Stimulated activated CD8-positive, alpha-beta memory T cell treated with anti-CD3 and anti-CD28 coated beads, Interleukin-7, amount 100 ng/mL, for 1 hour (primary cell): ENCODE measurements at places on chromosomes 16 and 17.

GRCh38 chr16:55439101-55439690 lies 39.8 kb upstream of the MMP2 start:
- no peak for DNase-seq

- DNase-seq: no peak
Measured at GRCh38 chr16:87123356-87124001, 193.7 kb downstream of the C16orf95 start.

DNA sequence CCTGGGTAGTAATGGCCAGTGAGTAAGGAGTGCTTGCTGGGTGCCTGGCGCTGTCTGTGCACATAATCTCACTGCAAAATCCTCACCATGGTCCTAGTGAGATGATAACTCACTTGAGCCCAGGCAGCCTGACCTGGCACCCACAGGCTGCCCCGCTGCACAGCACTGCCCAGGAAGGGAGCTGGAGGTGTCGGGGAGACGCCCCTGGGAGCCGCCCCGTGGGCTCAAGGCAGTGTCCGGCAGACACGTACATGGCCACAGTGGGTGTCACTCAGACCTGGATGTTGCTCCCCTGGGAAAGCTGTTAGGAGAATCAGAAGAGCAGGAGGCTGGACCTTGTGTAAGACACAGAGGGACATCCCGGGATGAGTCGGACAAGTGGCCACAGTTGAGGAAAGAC lies 44.2 kb downstream of the BEAN1 start:
- DNase-seq: no peak

DNA sequence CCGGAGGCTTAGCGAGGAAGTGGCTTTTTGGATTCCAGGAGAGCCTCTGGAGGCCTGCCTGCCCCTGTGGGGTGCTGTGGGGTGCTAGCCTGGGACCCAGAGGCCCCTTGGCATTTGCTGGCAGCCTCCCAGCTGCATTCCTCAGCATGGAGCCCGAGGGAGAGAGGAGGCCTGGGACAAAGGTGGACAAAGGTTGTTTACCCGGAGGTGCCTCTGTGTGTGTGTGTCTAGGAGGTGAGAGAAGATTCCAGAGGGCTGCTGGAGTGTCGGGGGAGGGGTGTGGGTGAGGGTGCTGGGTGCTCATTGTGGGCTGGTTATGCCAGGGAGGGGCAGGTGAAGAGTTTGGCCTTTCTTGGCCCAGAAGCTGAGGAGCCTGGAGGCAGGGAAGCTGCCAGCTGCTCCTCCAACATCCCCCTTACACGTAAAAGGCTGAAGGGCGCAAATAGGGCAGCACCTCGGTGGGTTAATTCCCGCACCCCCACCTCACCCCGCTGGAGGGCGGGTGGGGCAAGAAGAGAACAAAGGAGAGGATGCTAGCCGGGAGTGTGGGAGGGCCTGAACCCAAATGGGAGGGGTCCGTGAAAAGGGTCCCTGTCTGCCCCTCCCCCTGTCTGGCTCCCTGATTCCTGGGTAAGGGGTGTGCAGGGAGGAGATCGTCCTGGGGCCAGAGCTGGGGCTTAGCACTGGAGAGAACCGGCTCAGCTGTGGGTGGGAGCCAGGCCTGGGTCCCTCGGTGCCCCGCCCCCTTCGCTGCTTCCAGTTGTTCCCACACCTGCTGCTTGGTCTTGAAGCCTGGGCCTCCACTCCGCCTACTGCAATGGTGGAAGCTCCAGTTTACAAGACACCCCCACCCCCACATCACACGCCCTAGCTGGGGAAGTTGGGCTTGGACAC lies 9.9 kb downstream of the HEXIM2 start:
- DNase-seq: no peak

GRCh38 chr16:67248073-67248400 lies 742 bp upstream of the SLC9A5 start:
- no peak for DNase-seq

GRCh38 chr17:46875849-46876352 lies 24.5 kb downstream of the WNT9B start:
- no peak for DNase-seq

DNA sequence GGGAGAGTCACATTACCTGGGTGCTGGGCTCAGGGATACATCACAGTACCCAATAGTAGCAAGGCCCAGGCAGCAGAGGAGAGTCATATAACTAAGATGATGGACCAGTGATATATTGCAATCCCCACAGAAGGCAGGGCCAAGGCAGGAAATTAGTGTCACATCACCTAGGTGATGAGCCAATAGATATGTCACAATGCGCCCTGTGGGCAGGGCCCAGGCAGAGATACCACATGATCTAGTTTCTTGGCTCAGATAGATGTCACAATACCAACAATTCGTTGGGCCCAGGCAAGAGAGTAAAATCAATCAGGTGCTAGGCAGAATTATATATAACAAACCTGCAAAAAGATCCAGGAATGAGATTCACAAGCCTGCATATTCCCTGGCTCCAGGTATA lies 2111.5 kb downstream of the TP53TG3F start:
- no peak for DNase-seq

GRCh38 chr16:6728381-6728780 lies 604.3 kb upstream of the RBFOX1 start:
- DNase-seq: no peak

GRCh38 chr16:47144559-47144877 lies 773 bp upstream of the NETO2 start:
- DNase-seq: no peak

- no peak for DNase-seq
Measured at GRCh38 chr16:49440156-49441065, 66.8 kb downstream of the C16orf78 start.

DNA sequence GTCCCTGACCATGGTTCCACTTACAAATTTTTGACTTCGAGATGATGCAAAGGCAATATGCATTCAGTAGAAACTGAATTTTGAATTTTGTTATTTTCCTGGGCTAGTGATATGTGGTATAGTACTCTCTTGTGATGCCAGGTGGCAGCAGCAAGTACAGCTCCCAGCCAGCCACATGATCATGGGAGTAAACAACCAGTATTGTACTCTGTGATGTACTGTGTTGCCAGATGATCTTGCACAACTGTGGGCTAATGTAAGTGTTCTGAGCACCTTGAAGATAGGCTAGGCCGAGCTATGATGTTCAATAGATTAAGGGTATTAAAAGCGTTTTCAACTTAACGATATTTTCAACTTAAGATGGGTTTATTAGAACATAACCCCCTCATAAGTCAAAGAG lies 250.8 kb downstream of the STX8 start:
- DNase-seq: no peak

GRCh38 chr16:88866151-88866920 lies at the start of gene PABPN1L:
PABPN1L (minus strand) TSS chr16:88866660; CDS start chr16:88866606, 54 bp downstream.
- no peak for DNase-seq
